ENCODE measurements at places on chromosomes 2 and 18.

DNA sequence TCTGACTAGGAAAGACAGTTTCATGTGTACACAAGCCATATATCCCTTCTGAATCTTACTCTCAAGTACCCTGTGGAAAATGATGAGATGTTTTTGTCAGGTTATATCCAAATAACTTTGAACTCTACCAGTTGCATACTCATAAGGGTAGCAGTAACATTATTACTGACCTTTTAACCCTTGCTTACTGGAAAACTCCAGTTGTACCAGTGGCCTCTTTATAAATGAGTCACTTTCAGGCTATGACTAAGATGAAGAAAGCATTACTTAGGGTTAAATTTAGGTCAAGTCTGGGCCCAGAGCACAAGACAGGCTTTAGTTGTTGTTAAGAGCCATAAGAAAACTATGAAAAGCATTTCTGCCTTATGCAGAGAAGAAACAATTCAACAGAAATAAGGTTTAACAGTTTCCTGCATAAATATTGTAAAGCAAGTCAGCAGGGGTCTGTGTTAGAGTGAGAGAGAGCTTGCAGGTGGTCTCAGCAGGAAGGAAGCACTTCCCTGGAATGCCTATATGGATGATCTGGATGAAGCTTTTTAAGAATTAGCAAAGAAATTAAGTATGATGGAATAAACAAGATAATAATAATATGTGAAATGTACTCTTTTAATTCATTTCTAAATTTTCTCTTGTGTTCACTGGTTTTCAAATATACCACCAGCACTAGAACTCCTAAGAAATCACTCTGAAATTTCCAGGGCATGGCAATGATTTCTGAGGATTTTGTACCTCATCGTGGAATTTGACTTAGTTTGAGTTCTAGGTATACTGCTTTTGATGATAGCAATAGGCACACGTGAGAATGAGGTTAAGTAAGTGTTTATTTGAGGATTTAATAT lies 126.6 kb downstream of the UBE2E3 start:
- peak; percentile 92 for DNase-seq

GRCh38 chr2:159728629-159729028 lies 16.3 kb downstream of the MARCHF7 start:
- DNase-seq = no peak

DNA sequence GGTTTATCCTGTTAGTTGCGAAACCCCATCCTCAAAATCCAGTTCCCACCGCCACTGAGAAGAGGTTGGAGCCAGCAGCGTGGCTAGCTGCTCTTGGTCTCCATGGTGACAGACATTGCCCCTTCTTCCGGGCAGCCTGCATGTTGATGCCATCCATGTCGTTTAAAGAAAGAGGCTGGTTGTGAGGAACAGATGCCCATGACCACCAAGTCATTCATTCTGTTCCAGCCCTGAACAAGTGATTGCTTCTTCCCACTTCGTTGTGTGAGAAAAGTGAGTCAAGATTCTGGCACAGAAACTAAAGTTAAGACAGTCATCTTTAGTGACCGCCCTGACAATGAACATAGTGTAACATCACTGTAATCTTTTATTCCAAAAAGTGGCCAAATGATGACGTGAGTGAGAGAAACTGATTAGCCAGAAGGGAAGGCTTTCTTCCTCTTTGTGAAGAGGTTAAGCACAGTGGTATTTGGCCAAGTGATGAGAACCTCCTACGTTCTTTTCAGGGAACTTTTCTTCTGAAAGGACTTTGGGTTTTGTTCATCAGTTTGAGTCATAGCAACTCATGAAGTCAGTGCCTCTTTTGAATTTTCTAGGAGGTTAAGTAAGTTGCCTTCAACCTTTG lies 272.5 kb downstream of the GALR1 start:
- DNase-seq = no peak

GRCh38 chr2:40480073-40480472 lies 28.2 kb upstream of the SLC8A1 start:
- DNase-seq = no peak

GRCh38 chr18:13610555-13611141 lies 115.7 kb downstream of the FAM210A start:
- DNase-seq = peak; percentile 2

- DNase-seq = peak; percentile 98
Observed at GRCh38 chr2:65367524-65367923, 64.9 kb downstream of the SPRED2 start.

DNA sequence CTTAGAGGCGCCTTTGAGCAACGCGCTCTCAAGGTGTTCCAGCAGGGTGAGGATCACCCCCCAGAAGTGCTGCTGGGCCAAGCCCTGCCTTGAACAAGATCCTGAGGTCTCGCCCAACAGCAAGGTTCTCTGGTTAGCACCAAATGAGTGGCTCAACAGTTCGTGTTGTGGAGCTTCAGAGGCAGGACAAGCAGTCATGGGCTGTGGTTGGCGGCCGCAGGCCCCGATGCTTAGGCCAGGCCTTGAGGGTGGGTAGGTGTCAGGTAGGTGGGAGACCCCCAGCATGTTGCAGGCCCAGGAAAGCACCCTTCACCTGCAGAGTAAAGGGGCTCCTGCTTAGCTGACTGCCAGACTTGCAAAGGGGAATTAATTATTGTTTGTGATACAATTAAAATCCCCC lies 70.2 kb upstream of the FOSL2 start:
- DNase-seq = no peak

DNA sequence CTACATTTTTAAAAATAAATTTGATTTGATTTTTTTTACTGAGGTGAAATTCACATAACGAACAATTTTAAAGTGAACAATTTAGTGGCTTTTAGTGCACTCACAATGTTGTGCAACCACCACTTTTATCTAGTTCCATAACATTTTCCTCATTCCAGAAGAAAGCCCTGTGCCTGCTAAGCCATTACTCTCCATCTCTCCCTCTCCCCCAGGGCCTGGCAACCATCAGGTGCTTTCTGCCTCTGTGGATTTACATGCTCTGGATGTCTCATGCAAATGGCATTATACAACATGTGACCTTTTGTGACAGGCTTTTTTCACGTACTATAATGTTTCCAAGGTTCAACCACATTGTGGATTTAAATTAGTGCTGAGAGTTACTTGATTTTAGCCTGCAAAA lies 19.9 kb upstream of the LDLRAD4 start:
- no peak for DNase-seq

DNA sequence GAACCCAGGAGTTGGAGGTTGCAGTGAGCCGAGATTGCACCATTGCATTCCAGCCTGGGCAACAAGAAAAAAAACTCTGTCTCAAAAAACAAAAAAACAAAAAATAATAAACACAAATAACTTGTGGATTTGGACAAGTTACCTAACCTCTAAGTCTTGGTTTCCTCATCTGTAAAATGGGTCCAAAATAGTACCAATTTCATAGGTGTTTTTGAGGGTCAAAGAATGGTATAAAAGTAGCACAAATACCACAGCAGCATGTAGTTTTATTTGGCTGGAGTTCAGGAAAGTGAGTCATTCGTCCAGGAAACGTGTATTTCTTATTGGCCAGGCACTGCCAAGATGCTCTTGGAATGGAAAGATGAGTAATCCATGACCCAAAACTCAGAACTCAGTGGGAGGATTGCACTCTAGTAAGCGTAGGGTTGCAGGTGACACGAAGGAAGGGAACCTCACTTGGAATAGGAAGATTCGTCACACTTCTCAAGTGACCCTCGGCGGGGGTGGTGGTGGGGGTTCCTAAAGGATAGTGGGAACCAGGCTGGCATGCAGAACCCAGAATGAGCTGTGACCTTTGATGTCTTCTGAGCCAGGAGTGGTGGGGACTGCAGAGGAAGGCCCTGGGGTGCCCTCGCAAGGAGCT lies 24.4 kb downstream of the GRHL1 start:
- peak; percentile 98 for DNase-seq

DNA sequence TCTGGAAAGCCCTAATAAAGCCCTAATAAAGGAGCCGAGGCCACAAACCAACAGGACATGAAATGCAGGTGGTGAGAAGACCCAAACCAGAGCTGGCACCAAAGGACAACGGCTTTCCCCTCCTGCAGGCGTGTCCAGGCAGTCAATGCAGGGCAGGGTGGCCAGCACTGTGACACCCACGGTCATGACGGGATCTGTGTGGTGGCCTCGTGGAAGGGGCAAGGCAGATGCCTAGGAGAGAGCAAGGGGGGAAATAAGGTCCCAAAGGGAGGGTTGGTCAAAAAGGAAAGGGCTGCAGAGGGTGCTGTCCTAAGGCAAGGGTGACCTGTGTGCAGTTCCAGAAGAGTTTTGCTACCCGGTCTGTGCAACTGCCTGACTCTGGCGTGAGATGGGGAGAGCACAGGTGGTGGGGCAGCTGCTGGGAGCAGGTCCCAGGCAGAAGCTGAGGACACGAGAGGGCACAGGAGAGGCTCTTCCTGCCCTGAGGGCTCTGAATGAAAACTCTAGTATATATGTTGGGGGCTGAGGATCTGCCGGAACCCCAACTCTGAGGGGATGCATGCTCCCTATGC lies 156.7 kb downstream of the TPO start:
- no peak for DNase-seq

- DNase-seq = no peak
Observed at GRCh38 chr18:7370375-7370774, 139.5 kb downstream of the LRRC30 start.

GRCh38 chr2:33443274-33443829 lies 33.1 kb upstream of the RASGRP3 start:
- DNase-seq = no peak

DNA sequence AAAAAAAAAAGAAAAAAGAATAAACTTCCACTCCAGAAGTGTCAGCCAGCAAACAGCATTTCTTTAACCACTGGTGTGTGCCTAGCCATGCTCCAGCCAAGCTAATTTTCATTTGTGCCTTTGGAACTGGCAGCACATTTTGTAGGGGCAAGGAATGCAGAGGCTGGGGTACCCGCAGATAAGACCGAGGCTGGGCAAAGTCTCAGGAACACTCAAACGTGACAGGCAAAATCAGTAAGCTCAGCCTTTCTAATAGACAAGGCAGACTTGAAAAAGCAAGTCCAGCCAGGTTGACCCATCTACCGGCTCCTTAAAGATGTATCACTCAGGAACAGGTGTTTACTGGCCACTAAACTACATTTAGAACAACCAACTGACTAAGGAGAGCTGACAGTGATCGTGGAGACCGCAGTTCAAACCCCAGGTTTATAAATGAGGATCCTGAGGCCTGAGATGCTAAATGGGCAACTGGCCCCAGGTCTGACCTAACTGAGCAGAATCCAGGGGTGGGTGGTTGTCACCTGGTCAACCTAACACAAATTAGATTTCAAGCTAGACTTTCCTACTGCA lies 16.7 kb downstream of the NFE2L2 start:
- no peak for DNase-seq

GRCh38 chr2:100136310-100136709 lies 6.1 kb downstream of the AFF3 start:
- DNase-seq = no peak

- peak; percentile 44 for DNase-seq
Observed at GRCh38 chr2:64858541-64859311, 130.5 kb upstream of the SLC1A4 start.

DNA sequence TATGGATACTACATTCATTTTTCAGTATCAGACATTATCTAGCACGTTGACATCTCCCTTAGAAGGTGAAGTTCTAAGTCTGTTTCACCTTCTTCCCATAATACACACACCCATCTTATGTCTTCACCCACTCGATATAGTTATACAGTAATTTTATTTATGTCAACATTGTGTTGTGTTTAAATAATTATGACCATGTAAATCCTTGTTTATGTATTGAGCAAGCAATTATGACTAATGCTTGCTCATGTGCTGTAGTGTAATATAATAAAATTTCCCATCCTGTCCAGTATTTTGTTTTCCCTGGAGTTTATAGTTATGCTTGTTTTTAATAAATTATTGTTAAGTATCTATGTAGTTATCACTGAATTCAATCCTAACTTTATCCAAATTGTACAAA lies 163.2 kb downstream of the MTX2 start:
- DNase-seq = no peak

- peak; percentile 81 for DNase-seq
Observed at GRCh38 chr18:48949050-48949605, 1.6 kb downstream of the SMAD7 start.

- DNase-seq = peak; percentile 95
Observed at GRCh38 chr2:172095146-172095904, 7.4 kb downstream of the DLX2 start.

DNA sequence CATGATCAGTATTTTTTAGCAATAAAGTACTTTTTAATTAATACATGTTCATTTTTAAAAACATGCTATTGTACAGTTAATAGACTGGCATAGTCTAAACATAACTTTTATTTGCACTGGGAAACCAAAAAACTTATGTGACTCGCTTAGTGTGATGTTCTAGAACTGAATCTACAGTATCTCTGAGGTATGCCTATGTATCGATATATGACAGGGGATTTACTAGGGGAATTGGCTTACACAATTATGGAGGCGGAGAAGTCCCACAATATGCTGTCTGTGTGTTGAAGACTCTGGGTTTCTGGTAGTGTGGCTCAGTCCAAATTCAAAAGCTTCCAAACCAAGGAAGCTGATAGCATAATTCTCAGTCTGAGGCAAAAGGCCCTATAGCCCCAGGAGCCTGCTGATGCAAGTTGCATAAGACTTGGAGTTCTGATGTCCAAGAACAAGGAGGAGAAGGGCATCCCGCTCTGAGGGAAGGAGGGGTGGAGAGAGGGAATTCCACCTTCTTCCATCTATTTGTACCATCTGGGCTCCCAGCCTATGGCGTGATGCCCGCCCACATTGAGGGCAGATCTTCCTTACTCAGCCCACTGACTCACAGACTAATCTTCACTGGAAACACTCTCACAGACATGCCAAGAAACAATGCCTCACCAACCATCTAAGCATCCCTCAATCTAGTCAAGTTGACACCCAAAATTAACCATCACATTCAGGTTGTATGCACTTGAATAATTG lies 27.5 kb downstream of the ZNF638 start:
- peak; percentile 56 for DNase-seq

- DNase-seq = no peak
Observed at GRCh38 chr2:173441222-173441621, 86.5 kb downstream of the CDCA7 start.

DNA sequence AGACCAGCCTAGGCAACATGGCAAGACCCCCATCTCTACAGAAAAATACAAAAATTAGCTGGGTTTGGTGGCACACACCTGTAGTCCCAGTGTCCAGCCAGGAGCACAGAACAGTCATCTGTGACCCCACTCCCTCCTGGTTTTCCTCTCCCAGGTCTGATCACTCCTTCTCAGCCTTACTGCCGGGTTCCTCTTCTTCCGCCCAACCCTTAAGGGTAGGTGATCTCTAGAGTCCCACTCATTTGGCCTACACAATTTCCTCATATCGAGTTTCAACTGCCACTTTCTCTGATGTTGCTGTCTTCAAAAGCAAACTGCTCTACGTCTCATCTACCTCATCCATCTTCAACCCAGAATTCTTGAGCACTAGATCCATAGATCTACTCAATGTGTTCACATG lies 13.4 kb upstream of the MAT2A start:
- DNase-seq = no peak
